Motor neuron (in vitro differentiated cells): ENCODE measurements at places on chromosomes 11 and 22. TPM values are rescaled to one million over a fixed set of nuclear protein-coding genes. Genes with fewer than 3 reads are reported as not detected.

The NAP1L4 gene
- 145 and 161 TPM in 2 replicates for total RNA-seq

The OR52I1 gene
- total RNA-seq, result 0.49 and 0.58 TPM in 2 replicates

The SAA4 gene
- not detected in 2 replicates for total RNA-seq

The SCUBE2 gene
- total RNA-seq, result 2.2 and 3.3 TPM in 2 replicates

The VPREB1 gene
- not detected in 2 replicates for total RNA-seq

The LYVE1 gene
- total RNA-seq, result 0.41 TPM in 1 of 2 replicates, not detected in the other

The TEX12 gene
- total RNA-seq, result not detected in 2 replicates

The PANX3 gene
- total RNA-seq, result 0.42 TPM in 1 of 2 replicates, not detected in the other

The ARHGAP8 gene
- 0.25 TPM in 1 of 2 replicates, not detected in the other for total RNA-seq

The PICALM gene
- total RNA-seq, result 128 and 132 TPM in 2 replicates

The MIEF1 gene
- total RNA-seq, result 31.4 and 32.0 TPM in 2 replicates

The GLYAT gene
- 0.25 TPM in 1 of 2 replicates, not detected in the other for total RNA-seq

The MB gene
- total RNA-seq, result 1.5 TPM in 2 replicates

The LINC01488 gene
- total RNA-seq, result 1.6 TPM in 1 of 2 replicates, not detected in the other

The RAPSN gene
- total RNA-seq, result 0.31 TPM in 1 of 2 replicates, not detected in the other

The TBX1 gene
- 0.57 and 0.82 TPM in 2 replicates for total RNA-seq

The TYR gene
- not detected in 2 replicates for total RNA-seq

The NXPE1 gene
- total RNA-seq, result 0.13 TPM in 1 of 2 replicates, not detected in the other

The CTTN gene
- total RNA-seq, result 249 and 257 TPM in 2 replicates

The SLC22A6 gene
- 0.19 and 0.38 TPM in 2 replicates for total RNA-seq

The PHOX2A gene
- total RNA-seq, result 0.87 and 1.5 TPM in 2 replicates

The CNIH2 gene
- total RNA-seq, result 2.6 and 4.0 TPM in 2 replicates

The C22orf15 gene
- 3.1 and 3.3 TPM in 2 replicates for total RNA-seq

The DRD4 gene
- 0.38 TPM in 1 of 2 replicates, not detected in the other for total RNA-seq

The NCAM1 gene
- 33.9 and 38.0 TPM in 2 replicates for total RNA-seq

The CD3D gene
- total RNA-seq, result 0.44 TPM in 1 of 2 replicates, not detected in the other

The NRXN2 gene
- 90.7 and 97.0 TPM in 2 replicates for total RNA-seq

The HBB gene
- total RNA-seq, result not detected in 2 replicates

The TPBGL gene
- 0.18 and 0.26 TPM in 2 replicates for total RNA-seq

The RFPL2 gene
- total RNA-seq, result 0.85 TPM in 1 of 2 replicates, not detected in the other

The ZP1 gene
- total RNA-seq, result 0.37 and 0.57 TPM in 2 replicates

The KDM4D gene
- total RNA-seq, result 3.9 TPM in 2 replicates

The GRIK4 gene
- 2.7 and 3.5 TPM in 2 replicates for total RNA-seq

The MOV10L1 gene
- total RNA-seq, result 0.49 and 0.76 TPM in 2 replicates
